ENCODE measurements at places on chromosomes 13 and 19.

GRCh38 chr19:44517146-44517545, 12.3 kb downstream of the CEACAM20 start:
- no peaks in the 10 kb centered on the region for H3K27me3 ChIP-seq
- H3K27ac ChIP-seq: no peak overlapping the region
- no peak overlapping the region for H3K4me3 ChIP-seq
- no peak for DNase-seq
- no peaks in the 10 kb centered on the region for H3K4me1 ChIP-seq

DNA sequence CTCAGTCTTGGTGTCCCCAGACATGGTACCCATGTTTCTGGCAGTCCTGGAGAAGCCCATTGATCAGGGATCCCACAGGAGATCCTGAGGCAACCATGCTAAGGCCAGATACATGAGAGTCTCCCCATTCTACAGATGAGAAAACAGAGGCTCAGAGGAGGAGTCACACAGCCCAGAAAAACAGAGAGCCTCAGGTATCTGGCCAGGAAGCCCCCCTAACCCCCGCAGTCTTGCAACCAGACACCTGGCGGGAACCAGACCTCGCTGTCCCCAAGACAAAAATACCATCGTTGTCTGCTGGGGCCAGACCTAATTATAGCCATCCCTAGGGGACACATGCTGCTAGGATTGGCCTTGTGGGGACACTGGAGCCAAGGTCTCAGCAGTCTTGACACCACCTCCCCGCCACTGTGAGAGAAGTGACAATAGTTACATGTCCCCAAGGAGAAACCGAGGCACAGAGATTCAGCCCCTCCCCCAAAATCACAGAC, 1.6 kb upstream of the PDE4C start:
- H3K27ac ChIP-seq: no peak overlapping the region
- H3K36me3 ChIP-seq: no peaks in the 10 kb centered on the region
- DNase-seq: no peak
- H3K4me1 ChIP-seq: no peaks in the 10 kb centered on the region

GRCh38 chr13:32038343-32038742, 6.8 kb downstream of the FRY start:
- peaks cover 3% of the 10 kb centered on the region for H3K4me1 ChIP-seq
- H3K27ac ChIP-seq: no peak overlapping the region
- no peaks in the 10 kb centered on the region for H3K36me3 ChIP-seq

GRCh38 chr19:3333020-3333583, 33.3 kb upstream of the NFIC start:
- no peak for DNase-seq
- peaks cover 25% of the 10 kb centered on the region for H3K4me1 ChIP-seq
- H3K4me3 ChIP-seq: no peak overlapping the region
- no peak overlapping the region for H3K27ac ChIP-seq

GRCh38 chr13:35833608-35834275, 297.4 kb downstream of the DCLK1 start:
- H3K27me3 ChIP-seq: no peaks in the 10 kb centered on the region
- H3K27ac ChIP-seq: no peak overlapping the region
- no peaks in the 10 kb centered on the region for H3K4me1 ChIP-seq
- H3K4me3 ChIP-seq: no peak overlapping the region
- DNase-seq: no peak
- H3K36me3 ChIP-seq: no peaks in the 10 kb centered on the region

GRCh38 chr19:53389571-53389970, 5.4 kb upstream of the ZNF765 start:
- H3K27me3 ChIP-seq: no peaks in the 10 kb centered on the region
- no peak overlapping the region for H3K4me3 ChIP-seq
- H3K27ac ChIP-seq: no peak overlapping the region
- no peaks in the 10 kb centered on the region for H3K4me1 ChIP-seq
- DNase-seq: no peak

All from fibroblast of lung (primary cell).